ENCODE measurements at places on chromosomes 11 and 22. TPM values are rescaled to one million over a fixed set of nuclear protein-coding genes. Genes with fewer than 3 reads are reported as not detected.

The C22orf42 gene
- total RNA-seq = not detected

DNA sequence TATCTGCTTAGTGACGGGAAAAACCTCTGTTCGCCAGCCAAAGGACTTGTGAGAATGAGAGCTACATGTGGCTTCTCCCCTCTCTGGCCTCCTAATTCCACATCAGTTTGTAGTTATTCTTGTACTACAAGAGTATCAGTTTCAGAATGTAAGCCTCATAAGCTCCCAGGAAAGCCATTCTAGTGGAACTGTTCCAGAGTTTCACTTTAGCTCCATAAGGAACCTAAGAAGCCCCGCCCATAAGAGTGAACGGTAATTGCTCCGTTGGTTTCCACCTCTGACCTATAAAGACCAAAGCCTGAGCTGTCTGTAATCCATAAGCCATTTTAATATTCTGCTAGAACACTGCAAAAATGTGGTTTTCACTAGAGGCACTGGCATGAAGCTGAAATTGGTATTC lies 53.0 kb downstream of the SIK3 start:
- no peaks in the 10 kb centered on the region for H3K27me3 ChIP-seq
- peaks cover 15% of the 10 kb centered on the region for H3K4me1 ChIP-seq
- no peak overlapping the region for H3K4me3 ChIP-seq
- H3K27ac ChIP-seq = no peak overlapping the region
- peak; percentile 83 for DNase-seq
- H3K36me3 ChIP-seq = no peaks in the 10 kb centered on the region

DNA sequence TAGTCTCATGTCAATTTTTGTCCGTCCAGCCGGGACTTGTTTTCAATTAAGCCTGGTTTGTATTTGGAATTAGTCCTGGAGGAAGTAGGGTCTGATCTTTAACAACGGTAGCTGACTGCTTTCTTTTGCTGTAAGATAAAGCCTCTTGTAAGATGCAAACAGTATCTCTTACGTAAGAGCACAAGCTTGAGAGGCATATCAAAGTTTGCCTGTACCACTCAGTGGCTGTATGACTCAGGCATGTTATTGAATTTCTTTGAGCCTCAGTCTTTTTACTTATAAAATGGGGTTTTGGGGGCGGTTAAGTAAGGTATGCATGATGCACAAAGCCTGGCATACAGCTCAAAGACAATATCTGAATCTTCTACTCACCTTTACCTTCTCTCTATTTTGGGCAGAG lies 198.4 kb upstream of the NARS2 start:
- H3K4me3 ChIP-seq = no peak overlapping the region
- H3K27me3 ChIP-seq = no peaks in the 10 kb centered on the region
- H3K27ac ChIP-seq = no peak overlapping the region
- no peaks in the 10 kb centered on the region for H3K36me3 ChIP-seq
- no peaks in the 10 kb centered on the region for H3K4me1 ChIP-seq
- no peak for DNase-seq

DNA sequence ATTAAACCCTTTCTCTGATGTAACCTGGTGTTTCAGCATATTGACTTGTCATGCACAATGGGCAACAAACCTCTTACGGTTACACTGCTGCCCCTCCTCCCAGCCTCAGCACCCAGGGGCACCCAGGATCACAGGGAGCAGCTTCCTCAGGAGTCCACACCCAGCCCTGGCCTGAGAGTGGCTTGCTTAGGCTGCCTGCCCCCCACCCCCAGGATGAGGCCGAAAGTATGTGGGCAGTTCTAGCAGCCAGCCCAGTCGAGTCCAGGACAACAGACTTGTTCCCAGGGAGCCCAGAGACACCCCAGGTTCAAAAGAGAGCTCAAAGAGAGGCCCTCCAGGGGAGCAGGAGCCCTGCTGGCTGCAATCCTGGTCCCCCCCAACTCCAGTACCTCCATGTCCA lies 108.1 kb upstream of the THY1 start:
- H3K27me3 ChIP-seq = no peaks in the 10 kb centered on the region
- no peak overlapping the region for H3K4me3 ChIP-seq
- no peak overlapping the region for H3K27ac ChIP-seq
- DNase-seq = no peak
- no peaks in the 10 kb centered on the region for H3K4me1 ChIP-seq
- H3K36me3 ChIP-seq = no peaks in the 10 kb centered on the region

GRCh38 chr11:61507962-61508861 lies at the start of gene LRRC10B:
LRRC10B (plus strand) TSS chr11:61508749; CDS start chr11:61508999, 250 bp downstream.
- no peaks in the 10 kb centered on the region for H3K27me3 ChIP-seq
- peaks cover 7% of the 10 kb centered on the region for H3K36me3 ChIP-seq
- peak; percentile 93 for DNase-seq
- H3K27ac ChIP-seq = peak within 1 kb of the TSS; percentile 100
- peaks cover 72% of the 10 kb centered on the region for H3K4me1 ChIP-seq
- peak within 1 kb of the TSS; percentile 58 for H3K4me3 ChIP-seq

GRCh38 chr11:44138286-44138685 lies 42.8 kb downstream of the EXT2 start:
- no peak overlapping the region for H3K27ac ChIP-seq
- peaks cover 5% of the 10 kb centered on the region for H3K36me3 ChIP-seq
- peaks cover 47% of the 10 kb centered on the region for H3K4me1 ChIP-seq
- H3K27me3 ChIP-seq = no peaks in the 10 kb centered on the region
- no peak for DNase-seq
- no peak overlapping the region for H3K4me3 ChIP-seq

The MCHR1 gene
- 11.2 TPM for total RNA-seq

The ANGPTL5 gene
- not detected for total RNA-seq

DNA sequence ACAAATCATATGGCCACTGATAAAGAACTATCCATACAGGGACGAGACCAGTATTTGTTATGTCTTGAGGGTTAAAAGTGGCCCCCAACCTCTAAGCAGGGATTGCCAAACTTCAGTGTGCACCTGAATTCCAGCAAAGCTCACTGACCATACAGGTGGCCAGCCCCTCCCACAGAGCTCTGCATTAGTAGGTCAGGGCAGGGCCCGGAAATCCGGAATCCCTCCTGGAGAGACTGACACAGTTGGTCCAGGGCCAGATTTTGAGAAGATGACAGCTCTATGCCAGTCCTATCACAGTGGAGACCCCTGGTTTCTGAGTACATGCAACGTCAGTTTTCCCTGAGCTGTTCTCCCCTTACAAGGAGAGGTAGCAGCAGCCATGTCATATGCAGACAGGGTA lies 20.8 kb downstream of the VPS37C start:
- no peaks in the 10 kb centered on the region for H3K36me3 ChIP-seq
- no peak overlapping the region for H3K4me3 ChIP-seq
- no peaks in the 10 kb centered on the region for H3K27me3 ChIP-seq

DNA sequence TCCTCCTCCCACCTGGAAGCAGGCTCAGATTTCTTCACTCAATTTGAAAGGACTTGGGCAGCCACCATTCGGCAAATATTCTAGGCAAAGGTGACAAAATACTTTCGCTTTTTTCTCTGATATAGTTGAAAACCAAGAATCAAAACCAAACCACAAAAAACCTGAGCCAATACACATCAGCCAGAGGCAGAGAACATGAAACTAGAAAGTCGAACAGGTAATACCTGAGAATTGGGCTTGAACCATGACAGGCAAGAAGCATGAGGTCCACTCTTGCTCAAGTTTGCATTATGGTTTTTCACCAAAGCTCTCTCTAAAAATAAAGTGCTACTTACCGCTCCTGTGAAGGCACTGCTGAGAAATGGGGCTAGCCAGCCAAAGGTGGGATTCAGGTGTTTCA lies 26.2 kb upstream of the LDLRAD3 start:
- H3K4me3 ChIP-seq = no peak overlapping the region
- H3K36me3 ChIP-seq = no peaks in the 10 kb centered on the region
- DNase-seq = no peak
- H3K4me1 ChIP-seq = peaks cover 23% of the 10 kb centered on the region
- no peak overlapping the region for H3K27ac ChIP-seq

GRCh38 chr11:8697054-8697453 lies 14.5 kb downstream of the RPL27A start:
- peaks cover 27% of the 10 kb centered on the region for H3K4me1 ChIP-seq
- peaks cover 81% of the 10 kb centered on the region for H3K36me3 ChIP-seq
- H3K4me3 ChIP-seq = no peak overlapping the region
- H3K27ac ChIP-seq = no peak overlapping the region

The APOC3 gene
- total RNA-seq = not detected

GRCh38 chr22:19195796-19196731 lies 17.5 kb upstream of the SLC25A1 start:
- DNase-seq = no peak
- H3K36me3 ChIP-seq = peaks cover 12% of the 10 kb centered on the region
- no peaks in the 10 kb centered on the region for H3K4me1 ChIP-seq
- no peaks in the 10 kb centered on the region for H3K27me3 ChIP-seq
- H3K4me3 ChIP-seq = no peak overlapping the region
- no peak overlapping the region for H3K27ac ChIP-seq

DNA sequence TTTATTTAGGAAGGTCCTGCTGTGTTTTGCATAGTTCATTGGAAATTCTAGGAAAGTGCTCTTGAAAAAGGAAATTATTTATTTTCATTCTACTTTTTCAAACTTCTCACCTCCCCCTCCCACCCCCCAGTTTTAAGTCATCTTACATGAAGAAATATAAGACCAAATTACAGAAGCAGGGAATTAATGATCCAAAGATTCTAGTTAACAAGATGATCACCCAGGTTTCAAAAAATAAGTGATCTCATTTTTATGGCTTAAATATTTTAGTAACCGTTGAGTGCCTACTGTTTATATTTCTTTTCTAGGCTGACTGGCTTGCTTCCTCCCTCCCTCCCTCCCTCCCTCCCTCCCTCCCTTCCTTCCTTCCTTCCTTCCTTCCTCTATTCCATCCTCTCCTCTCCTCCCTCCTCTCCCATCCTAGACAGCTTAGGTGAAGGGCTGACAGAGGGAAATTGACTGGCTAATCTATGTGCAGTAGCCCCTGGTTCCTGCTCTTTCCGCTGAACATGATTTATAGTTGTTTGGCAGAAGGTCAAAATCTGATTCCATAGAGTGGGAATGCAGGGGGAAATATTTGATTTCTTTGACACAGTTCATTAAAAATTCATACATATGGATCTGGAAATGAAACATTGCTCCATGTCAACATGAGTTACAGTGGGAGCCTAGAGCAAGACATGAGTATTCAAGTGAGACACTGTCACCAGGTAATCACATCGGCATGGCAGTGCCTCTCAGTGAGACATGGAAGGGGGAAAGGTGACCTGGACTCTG lies 123.4 kb downstream of the COMMD9 start:
- H3K27ac ChIP-seq = no peak overlapping the region
- H3K4me1 ChIP-seq = no peaks in the 10 kb centered on the region
- H3K4me3 ChIP-seq = no peak overlapping the region
- no peaks in the 10 kb centered on the region for H3K27me3 ChIP-seq
- DNase-seq = no peak

DNA sequence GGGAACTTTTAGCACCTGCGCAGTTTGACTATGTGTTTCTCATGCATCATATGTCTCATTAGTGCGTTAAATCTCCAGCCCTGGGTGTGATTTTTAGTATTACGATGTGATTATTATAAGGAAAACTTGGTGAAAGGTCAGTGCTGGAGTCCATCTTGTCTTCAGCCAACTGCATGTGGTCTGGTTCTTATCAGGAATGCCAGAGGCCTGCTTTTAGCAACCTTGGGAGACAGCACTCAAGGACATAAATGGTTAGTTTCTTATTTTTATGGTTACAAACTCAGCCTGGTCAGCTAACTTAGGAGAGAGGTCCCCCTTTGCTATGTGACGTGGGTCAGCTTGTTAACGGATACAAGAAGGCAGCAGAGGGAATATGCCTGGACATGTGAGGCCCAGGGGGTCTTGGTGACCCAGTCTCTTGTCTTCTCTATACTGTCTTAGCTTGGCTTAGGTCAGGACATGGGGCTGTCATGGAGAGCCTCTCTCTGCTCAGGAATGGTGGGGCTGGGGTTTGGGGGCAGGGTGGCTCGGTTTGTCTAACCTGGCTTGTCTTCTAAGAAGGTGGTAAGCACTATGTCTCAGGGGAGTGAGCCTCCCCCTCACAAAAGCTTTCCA lies 21.5 kb downstream of the KCTD21 start:
- H3K4me1 ChIP-seq = no peaks in the 10 kb centered on the region
- H3K4me3 ChIP-seq = no peak overlapping the region
- no peak for DNase-seq

- H3K4me3 ChIP-seq = no peak overlapping the region
- H3K4me1 ChIP-seq = no peaks in the 10 kb centered on the region
- no peak for DNase-seq
- H3K27me3 ChIP-seq = no peaks in the 10 kb centered on the region
These were observed 42.4 kb downstream of the ZBTB44 start for GRCh38 chr11:130272336-130272735.

The MRGPRX3 gene
- not detected for total RNA-seq

GRCh38 chr11:10970926-10971325 lies 113.1 kb upstream of the ZBED5 start:
- no peak overlapping the region for H3K27ac ChIP-seq
- no peaks in the 10 kb centered on the region for H3K27me3 ChIP-seq
- DNase-seq = no peak
- no peaks in the 10 kb centered on the region for H3K36me3 ChIP-seq
- H3K4me3 ChIP-seq = no peak overlapping the region
- no peaks in the 10 kb centered on the region for H3K4me1 ChIP-seq

The ROM1 gene
- 0.51 TPM for total RNA-seq

The MMP7 gene
- not detected for total RNA-seq

The OVOL1 gene
- not detected for total RNA-seq

Data from SJCRH30 (cell line).